Aorta (tissue), 5 donors: ENCODE measurements at places on chromosomes 11 and 22. TPM values are rescaled to one million over a fixed set of nuclear protein-coding genes. Genes with fewer than 3 reads are reported as not detected.
A peak's percentile ranks its signal among the peaks of the same experiment; 100 is the strongest.

The SOX10 gene
- total RNA-seq, result 2.6 TPM

GRCh38 chr11:44627165-44627789 lies 61.8 kb downstream of the CD82 start:
- no peaks in the 10 kb centered on the region for H3K36me3 ChIP-seq
- no peaks in the 10 kb centered on the region for H3K4me1 ChIP-seq
- no peak for DNase-seq

DNA sequence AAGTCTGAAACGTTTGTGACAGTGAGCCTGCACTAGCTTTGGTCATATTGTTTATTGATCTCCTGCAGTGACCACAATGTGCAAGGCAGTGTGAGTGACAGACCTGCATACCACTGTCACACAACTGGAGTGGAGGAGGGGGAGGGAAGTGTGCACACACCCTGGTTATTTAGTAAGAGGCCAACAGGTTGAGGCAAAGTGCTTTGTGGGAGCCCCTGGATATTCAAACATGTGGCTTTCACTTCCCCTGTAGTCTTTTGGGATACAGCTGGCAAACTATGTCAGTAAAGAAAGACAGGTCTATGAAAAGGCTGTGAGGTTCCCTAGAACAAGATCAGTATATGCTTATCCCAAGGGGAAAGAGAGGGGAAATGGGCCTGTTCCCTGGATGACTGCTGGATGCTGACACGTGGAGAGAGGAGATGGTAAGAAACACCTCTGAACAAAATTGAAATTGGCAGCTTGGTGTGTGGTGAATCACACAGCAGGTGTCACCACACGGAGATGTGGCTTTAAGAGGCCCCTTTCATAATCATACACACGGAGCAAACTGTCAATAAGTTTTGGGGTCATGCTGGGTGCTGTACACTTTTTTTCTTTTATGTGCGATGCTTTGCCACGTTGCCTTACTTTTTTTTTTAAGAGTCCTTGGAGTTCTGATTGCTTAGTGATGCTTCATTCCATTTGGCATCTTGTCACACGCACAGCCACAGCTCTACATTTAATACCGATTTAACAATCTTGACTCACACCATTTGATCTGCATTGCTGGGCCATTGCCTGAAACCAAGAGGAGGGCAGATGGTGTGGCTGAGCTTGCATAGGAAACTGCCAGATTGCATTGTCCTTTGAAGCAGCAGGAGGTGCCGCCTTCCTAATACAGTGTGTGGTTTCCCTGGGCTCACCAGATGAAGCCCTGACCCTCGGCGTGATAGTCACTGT lies 11.3 kb downstream of the OSBP2 start:
- H3K36me3 ChIP-seq, result no peaks in the 10 kb centered on the region
- no peak for DNase-seq
- H3K27me3 ChIP-seq, result no peaks in the 10 kb centered on the region
- no peak overlapping the region for H3K27ac ChIP-seq
- no peaks in the 10 kb centered on the region for H3K4me1 ChIP-seq

GRCh38 chr22:29313576-29314466 lies 1.7 kb downstream of the RASL10A start:
- H3K36me3 ChIP-seq, result no peaks in the 10 kb centered on the region
- H3K27me3 ChIP-seq, result no peaks in the 10 kb centered on the region
- no peak overlapping the region for H3K27ac ChIP-seq
- no peak overlapping the region for H3K4me3 ChIP-seq

The SCGB2A2 gene
- not detected for total RNA-seq

The SLC1A2 gene
- 1.1 TPM for total RNA-seq

- H3K27ac ChIP-seq, result no peak overlapping the region
- no peak for DNase-seq
- H3K36me3 ChIP-seq, result no peaks in the 10 kb centered on the region
These were observed 22.3 kb downstream of the LRRC74B start for GRCh38 chr22:21067901-21068680.

The ISX gene
- total RNA-seq, result not detected

- no peaks in the 10 kb centered on the region for H3K4me1 ChIP-seq
- DNase-seq, result no peak
- H3K27me3 ChIP-seq, result no peaks in the 10 kb centered on the region
- H3K36me3 ChIP-seq, result no peaks in the 10 kb centered on the region
- H3K4me3 ChIP-seq, result peak overlapping the region; percentile 92
These were observed 86.6 kb upstream of the ARHGAP32 start for GRCh38 chr11:129278586-129279319.

- no peak overlapping the region for H3K27ac ChIP-seq
- H3K4me1 ChIP-seq, result no peaks in the 10 kb centered on the region
- DNase-seq, result no peak
- no peak overlapping the region for H3K4me3 ChIP-seq
These were observed 443 bp upstream of the ST14 start for GRCh38 chr11:130159139-130159538.

The GP1BB gene
- not detected for total RNA-seq

The HBG1 gene
- total RNA-seq, result not detected

DNA sequence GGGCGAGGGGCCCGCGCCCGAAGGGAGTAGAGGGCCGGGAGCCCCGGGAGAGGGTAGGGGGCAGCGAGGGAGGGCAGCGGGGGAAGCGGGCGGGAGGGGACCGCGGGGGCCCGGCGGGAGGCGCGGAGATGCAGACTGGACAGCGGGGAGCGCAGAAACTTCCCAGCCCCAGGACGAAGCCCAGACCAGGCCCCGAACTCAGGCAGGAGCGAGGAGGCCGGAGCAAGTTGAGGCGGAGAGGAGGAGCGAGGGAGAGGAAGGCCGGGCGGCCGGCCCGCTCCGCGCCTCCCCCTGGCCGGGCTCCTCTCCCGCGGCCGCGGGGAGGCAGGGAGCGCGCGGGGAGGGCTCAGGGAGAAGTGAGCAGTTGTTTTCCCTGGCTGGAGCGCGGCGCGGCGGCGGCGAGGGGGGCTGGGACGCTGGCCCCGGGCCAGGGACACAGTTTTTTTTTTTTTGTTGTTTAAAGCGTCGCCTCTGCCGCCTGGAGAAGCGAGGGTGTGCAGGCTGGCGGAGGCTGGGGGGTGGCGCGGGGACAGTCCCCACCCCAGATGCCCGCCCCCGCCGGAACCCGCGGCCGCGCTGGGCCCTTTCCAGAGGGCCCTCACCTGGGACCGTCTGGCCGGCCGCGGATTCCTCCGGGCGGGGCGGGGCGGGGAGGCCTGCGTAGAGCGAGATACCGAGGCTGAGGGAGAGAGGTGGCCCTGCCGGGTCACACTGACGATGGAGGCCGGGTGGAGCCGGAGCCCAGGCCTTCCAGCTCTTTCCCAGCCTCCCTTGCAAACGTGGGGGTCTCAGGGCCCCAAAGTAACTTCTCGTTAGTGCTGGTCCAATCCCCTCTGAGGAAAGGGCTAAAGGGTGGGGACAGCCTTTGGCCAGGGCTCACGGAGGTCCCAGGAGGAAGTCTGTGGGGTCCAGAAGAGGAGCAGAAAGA lies at the start of gene LTBP3:
LTBP3 (minus strand) TSS at position 358 of the 928 bp plus-strand sequence. CDS start 400 bp downstream, outside the sequence.
- peak within 1 kb of the TSS; percentile 73 for H3K27ac ChIP-seq
- DNase-seq, result peak; percentile 91
- H3K4me3 ChIP-seq, result peak within 1 kb of the TSS; percentile 64
- no peaks in the 10 kb centered on the region for H3K27me3 ChIP-seq

- H3K4me1 ChIP-seq, result peaks cover 2% of the 10 kb centered on the region
- peaks cover 4% of the 10 kb centered on the region for H3K36me3 ChIP-seq
- H3K27me3 ChIP-seq, result no peaks in the 10 kb centered on the region
- peak overlapping the region; percentile 52 for H3K27ac ChIP-seq
- peak overlapping the region; percentile 67 for H3K4me3 ChIP-seq
- peak; percentile 46 for DNase-seq
These were observed 203.5 kb upstream of the MTNR1B start for GRCh38 chr11:92765965-92766371.

GRCh38 chr11:65708451-65708850 lies 3.6 kb upstream of the KAT5 start:
- H3K36me3 ChIP-seq, result no peaks in the 10 kb centered on the region
- H3K27ac ChIP-seq, result no peak overlapping the region
- no peak overlapping the region for H3K4me3 ChIP-seq
- no peaks in the 10 kb centered on the region for H3K27me3 ChIP-seq
- DNase-seq, result peak; percentile 10
